RWPE1 (cell line): ENCODE measurements at places on chromosomes 11 and 22.

- DNase-seq = no peak
Observed at GRCh38 chr11:47333886-47334443, 18.5 kb downstream of the MYBPC3 start.

- DNase-seq = no peak
Observed at GRCh38 chr11:45108070-45109064, 38.1 kb upstream of the PRDM11 start.

DNA sequence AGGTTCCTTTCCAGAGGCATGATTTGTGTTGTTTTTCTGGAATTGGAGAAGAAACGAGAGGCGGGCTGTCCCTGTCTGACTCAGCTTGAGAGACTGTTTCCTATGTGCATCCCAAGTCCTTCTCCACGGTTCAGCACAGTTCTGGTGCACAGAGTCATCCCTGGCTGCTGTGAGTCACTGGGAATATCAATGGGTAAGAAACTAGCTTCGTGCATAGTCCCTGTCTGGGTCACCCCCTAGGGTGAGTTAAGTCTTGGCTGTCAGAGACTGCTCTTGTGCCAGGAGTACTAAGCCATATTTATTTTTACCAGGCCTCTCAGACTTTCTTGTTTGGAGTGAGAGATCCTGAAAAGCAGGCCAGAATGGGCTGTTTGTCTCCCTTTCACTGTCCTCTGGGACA lies 2.4 kb upstream of the LRP4 start:
- DNase-seq = peak; percentile 81

GRCh38 chr22:30318799-30319419 lies 7.8 kb downstream of the TBC1D10A start:
- no peak for DNase-seq

- no peak for DNase-seq
Observed at GRCh38 chr22:27995801-27996528, 76.9 kb upstream of the PITPNB start.

DNA sequence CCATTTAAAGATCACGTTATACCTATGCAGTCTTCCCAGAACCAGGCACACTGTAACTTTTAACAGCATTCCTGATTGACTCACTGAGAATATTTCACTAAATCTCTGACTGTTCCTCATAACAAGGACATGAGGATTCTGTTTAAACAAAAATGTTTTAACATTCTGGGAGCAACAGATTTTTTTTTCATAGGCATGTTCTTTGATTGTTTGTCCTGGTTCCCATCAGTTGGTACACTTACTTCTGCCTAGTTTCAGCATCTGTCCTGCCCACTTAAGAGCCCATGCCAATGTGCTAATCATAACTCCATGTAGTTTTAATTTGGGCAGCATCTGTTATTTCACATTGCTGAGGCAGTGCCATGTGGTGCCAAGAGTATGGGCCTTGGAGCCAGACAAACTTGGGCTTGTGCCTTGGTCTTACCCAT lies 138.5 kb upstream of the CTSC start:
- DNase-seq = no peak

- peak; percentile 31 for DNase-seq
Observed at GRCh38 chr11:68312780-68313573, 586 bp downstream of the LRP5 start.

DNA sequence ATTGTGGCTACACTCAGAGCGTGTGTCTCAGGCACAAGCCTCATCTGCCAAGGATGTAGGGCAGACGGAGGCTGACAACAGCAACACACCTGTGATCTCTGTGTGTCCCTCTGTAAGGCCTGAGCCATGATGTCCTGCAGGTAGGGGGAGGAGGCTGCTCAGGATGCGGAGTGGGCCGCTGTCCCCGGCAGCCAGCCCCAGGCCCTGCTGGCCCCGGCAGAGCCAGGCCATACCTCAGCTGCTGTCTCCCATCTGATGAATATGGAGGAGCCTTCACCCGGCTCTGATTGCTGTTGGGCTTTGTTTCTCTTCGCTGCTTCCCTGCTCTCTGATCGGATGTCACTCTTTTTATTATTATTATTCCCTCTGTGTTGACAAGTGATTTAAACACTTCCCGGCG lies 83.6 kb upstream of the NCAM1 start:
- no peak for DNase-seq

- DNase-seq = no peak
Observed at GRCh38 chr11:101553891-101554292, 29.9 kb downstream of the TRPC6 start.

- DNase-seq = peak; percentile 51
Observed at GRCh38 chr11:7672960-7673723, at the start of gene CYB5R2. TSS of gene CYB5R2 (minus strand) at chr11:7673500. CDS start at chr11:7672825, 675 bp downstream.

GRCh38 chr11:34284156-34284555 lies 73.7 kb downstream of the ABTB2 start:
- no peak for DNase-seq

GRCh38 chr11:74288161-74288560 lies 23.3 kb downstream of the P4HA3 start:
- peak; percentile 80 for DNase-seq

DNA sequence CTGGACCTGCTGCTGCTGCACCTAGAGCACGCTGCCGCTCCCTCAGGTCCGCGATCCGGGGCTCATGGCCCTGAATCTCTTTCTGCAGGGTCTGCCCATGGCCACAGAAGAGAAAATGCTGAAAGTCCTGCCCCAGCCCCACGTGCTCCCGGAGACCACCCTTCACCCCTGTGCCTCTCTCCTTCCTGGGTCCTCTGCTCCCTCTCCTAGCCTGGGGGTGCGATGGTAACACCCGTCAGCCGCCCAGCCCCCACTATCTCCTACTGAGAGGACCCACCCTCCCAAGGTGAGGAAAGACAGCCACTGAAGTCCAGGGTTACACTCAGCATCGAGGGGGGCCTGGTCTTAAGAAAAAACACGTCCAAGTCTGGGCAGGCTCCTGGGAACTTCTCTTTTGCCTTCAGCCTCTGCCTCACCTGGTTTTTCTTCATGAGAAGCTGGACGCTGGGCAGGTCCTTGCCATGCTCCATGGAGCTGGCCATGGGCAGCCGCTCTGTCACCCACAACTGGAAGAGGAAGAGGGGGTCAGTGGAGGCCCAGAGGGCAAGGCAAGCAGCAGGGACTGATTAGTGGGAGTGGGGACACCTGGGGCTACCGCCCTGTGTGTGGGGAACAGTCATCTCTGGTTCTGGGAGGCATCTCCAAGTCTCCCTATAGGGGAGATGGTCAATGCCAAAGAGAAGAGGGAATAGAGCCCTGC lies 15.8 kb upstream of the RBM4B start:
- DNase-seq = no peak

- peak; percentile 76 for DNase-seq
Observed at GRCh38 chr22:30386960-30387827, at the start of gene RNF215. TSS of gene RNF215 (minus strand) at chr22:30387411. CDS start at chr22:30387313, 98 bp downstream.

GRCh38 chr11:134242376-134242775 lies 10.8 kb downstream of the THYN1 start:
- DNase-seq = no peak

- peak; percentile 37 for DNase-seq
Observed at GRCh38 chr11:7688238-7688826, 15.0 kb upstream of the CYB5R2 start.

- peak; percentile 98 for DNase-seq
Observed at GRCh38 chr11:70270104-70270876, at the start of gene PPFIA1. TSS of gene PPFIA1 (plus strand) at chr11:70270690. CDS start at chr11:70272173, 1,483 bp downstream.

DNA sequence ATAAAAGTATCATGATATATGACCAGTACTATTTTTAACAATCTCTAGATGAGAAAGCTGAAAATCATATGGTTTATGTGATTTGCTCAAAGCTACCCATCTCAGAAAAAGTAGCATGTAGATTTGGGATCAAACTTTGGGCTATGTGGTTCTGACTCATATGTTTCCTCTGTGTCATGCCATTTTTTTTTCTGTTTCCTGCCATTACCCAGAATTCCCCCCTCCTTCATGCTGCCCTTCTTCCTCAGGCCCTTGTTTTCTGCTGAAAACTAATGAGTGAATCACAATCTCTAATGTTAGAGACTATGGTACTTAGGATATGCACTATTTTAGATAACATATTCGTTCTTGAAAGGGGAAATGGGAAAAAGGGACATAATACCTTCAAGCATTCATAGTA lies 80.7 kb downstream of the JRKL start:
- DNase-seq = no peak

DNA sequence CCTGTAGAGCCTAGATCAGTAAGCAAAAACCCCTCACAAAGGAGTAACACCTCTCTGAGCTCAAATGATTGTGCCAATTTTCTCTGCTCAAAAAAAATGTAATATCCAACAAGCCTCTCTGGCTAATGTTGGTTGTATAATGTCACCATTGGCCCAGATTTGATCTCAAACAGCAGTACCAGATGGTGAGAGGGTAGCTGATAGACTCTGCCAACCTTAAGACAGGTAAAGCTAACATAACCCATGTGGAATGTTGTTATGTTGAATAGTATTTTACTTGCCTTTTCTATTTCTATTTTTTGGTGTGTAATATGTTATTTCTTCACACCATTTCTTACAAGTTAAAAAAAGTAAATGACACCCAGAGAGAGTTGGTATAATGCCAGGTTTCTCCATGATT lies 166.7 kb upstream of the GUCY1A2 start:
- DNase-seq = no peak

GRCh38 chr22:44519886-44520285 lies 21.9 kb upstream of the RTL6 start:
- no peak for DNase-seq

DNA sequence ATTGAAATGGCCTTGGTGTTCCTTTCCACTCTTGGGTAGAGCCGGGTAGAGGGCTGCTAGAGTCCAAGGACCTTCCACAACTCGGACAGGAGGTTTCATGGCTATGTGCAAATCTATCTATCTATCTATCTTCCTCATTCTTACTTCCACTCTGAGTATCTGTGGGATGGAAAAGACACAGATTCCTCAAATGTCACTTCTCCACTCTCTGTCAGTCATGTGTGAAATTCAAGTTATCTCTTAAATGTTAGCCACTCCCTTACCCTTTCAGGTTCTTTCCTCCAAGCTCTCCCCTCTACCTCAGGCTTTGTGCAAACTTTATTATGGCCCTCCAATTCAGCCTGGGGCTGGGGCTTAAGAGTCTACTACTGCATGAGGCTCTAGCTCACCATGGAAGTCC lies 84.3 kb downstream of the GDPD4 start:
- DNase-seq = no peak

GRCh38 chr11:72430741-72431570 lies 3.4 kb downstream of the CLPB start:
- DNase-seq = peak; percentile 42

GRCh38 chr11:99406345-99406744 lies 385.6 kb downstream of the CNTN5 start:
- no peak for DNase-seq

- no peak for DNase-seq
Observed at GRCh38 chr11:77167111-77167626, 39.1 kb downstream of the MYO7A start.

- no peak for DNase-seq
Observed at GRCh38 chr22:46112405-46112804, 37.9 kb upstream of the PPARA start.

- no peak for DNase-seq
Observed at GRCh38 chr11:115922876-115923275, 418.7 kb upstream of the CADM1 start.

DNA sequence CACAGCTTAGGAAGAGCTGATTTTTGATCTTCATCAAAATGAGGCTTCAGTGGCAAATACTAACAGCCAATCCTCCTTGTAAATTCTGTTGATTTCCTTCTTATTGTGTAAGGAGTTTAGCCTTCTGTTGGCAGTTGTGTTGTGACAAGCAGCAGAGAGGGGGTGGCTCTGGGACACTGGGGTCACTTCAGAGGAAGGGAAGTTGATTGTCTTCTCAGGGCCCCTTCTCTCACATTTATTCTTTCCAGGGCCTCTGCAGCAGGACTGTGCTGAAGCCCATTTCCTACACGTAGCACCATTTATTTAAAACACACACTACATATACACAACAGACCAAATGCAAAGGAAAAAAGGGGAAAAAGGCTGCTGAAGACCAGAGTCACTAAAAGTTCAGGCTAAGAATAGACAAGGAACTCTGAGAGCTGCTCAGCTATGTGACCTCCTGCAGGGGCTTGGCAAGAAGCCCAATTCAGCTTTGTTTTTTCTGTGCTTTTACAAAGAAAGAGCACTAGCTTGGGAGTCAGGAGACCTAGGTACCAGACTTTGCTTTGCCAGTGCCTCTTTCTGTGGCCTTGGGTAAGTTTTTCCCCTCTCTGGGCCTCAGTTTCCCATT lies 28.3 kb upstream of the UPB1 start:
- no peak for DNase-seq

- no peak for DNase-seq
Observed at GRCh38 chr22:29307596-29308147, 1.2 kb downstream of the GAS2L1 start.

DNA sequence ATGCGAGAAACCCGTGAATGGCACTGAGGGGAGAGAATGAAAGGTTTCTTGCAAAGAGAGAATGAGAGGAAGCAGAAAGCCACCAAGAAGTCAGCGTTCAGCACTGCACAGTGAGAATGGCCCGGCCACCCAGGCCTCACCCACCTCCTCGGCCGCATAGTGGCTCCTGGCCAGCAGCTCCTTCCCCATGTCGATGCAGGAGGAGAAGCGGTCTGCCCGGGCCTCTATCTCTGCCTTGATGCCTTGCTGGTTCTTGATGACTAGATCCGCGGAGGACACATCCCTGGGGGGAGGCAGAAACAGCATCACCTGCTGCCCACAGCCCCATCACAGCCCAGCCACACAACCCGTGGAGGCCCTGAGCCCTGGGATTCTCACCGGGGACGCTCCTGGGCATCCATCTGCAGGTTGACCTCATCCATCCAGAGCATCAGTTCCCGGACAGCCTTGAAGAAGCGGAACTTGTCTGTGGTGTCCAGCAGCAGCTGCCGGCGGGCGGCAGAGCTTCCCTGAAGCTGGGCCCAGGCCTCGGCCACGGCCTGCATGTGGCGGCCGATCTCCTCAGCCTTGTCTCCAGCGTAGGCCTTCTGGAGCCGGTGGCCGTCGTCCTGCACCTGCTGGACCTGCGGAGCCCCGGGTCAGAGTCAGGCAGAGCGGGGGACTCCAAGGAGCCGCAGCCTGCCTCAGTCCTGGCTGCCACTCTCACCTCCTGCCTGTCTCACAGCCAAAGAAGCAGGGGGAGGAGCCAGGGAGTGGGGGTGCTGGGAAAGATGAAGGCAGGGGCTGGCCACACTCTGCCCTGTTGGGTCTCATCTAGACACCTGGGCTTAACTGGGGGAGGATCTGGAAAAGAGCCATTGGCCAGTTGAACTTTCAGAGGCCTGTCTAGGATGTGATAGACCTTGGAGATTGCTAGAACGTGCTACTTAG lies 12.2 kb upstream of the RBM4B start:
- no peak for DNase-seq

- no peak for DNase-seq
Observed at GRCh38 chr11:110159476-110159875, 66.3 kb downstream of the ZC3H12C start.

DNA sequence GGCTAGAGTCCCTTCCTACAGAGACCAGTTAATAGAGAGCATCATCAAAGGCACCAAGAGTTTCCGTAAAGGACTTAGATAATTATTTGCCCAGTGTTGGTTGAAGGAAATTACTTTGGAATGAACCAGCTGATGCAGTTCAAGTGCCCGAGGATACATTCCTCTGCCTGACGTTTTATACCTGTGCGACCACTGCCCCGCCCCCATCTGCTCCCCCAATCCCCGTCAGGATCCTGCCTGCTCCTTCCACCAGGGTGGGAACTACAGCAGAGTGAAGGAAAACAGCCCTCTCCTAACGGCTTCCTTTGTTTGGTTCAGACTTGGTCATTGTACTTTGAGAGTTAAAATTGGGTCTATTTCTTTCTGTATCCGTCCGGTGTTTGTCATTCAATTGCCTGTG lies 761.5 kb downstream of the NTM start:
- DNase-seq = no peak
